ENCODE measurements at places on chromosomes 1 and 21.

- DNase-seq = no peak
These were observed 6.8 kb downstream of the OLIG1 start for GRCh38 chr21:33076600-33077329.

DNA sequence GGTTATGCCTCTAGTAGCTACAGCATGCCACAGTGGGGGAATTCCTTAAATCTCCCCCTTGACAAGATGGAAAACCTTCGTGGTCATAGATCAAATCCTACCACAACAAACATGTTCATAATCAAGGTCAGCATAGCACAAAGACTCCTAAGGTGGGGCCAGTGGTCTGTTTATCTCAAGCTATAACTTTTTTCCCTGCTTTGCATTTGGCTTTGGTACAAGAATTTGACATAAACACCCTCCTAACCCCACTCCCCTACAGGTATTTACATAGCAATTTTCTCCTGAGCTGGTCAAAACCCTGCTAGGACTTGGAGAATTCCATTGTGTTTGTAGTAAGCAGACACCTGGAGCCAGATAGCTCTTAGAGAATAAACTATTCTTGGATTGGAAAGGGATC, 58.5 kb downstream of the HIVEP3 start:
- no peak for DNase-seq

DNA sequence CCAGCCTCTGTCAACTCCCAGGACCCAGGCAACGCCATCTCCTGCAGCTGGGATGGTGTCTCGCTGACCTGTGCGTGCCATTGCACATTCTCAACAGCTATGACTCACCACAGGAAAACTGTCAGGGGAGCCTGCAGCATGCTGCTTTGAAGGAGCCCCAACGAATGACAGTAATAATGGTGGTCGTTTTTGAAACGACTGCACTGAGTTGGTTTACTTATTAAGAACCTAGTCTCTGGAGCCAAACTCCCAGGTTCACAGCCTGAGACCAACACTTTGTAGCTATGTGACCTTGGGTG, 21.6 kb downstream of the TCEA3 start:
- no peak for DNase-seq

GRCh38 chr1:22318279-22318981, 133.2 kb upstream of the ZBTB40 start:
- DNase-seq = no peak

DNA sequence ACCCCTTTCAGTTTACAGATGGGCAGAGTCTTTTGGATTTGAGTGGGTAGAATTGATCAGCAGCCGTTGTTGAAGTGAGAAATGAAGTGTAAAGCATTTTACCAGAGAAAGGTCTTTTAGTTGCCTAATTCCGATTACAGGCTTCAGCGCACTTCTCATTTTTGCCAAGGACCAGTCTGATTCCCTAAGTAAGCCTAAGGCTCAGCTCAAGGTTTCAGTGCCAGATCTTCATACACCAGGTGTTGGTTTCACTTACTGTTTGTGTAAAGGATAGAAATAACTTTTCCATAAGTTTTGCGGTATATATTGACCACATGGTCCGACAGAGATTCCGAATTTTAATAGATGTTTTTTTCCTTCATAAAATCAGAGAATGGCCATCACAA, 83.9 kb upstream of the BMP8A start:
- no peak for DNase-seq

DNA sequence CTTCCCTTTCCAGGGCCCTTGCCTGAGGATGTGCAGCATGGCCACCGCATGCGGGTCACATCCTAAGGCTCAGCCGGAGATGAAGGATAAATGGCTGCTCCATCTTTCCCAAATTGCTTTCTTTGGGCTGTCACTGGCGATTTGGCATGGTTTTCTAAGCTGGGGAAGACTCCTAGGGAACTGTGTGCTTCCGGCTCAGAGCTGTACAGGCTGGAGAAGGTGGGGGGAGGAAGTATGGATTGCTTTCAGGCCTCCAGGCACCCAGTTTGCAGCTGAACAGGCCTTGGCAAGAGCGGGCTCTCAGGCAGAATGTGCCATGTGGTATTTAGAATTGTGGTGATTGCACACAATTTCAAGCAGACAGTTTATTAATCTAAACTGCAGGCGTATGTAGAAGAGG, 48.9 kb downstream of the TMEM53 start:
- no peak for DNase-seq

DNA sequence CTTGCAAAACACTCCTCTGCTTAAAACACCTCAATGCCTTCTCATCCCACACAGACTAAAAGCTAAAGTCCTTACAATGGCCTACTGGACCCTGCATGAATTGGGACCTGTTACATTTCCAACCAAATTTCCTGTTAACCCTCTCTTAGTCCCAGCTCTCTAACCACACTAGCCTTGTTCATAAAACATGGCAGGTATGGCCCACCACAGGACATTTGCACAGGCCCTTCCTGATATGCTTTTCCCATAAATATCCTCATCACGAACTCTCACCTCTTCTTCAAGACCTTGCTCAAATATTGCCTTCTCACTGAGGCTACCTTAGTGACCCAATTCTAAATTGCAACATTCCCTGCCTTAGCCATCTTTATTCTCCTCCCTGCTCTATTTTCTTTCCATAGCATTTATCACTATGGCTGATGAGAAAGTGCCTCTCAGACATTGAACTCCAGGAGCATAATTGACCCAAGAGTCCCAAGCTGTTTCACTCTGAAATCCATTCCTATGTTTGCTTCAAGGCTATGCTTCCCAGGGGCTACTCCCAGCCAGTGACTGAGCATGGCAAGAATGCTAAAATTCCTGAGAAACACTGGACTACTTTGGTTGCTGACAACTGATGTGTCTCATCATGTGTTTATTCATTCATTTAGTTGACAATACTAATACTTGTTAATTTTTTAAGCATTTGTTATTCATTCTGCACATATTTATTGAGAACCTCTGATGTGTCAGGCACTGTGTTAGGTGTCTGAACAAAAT, 2.7 kb upstream of the PALMD start:
- DNase-seq = no peak

GRCh38 chr21:41428847-41429246, 2.8 kb downstream of the MX1 start:
- no peak for DNase-seq

GRCh38 chr1:234188454-234188792, 184.8 kb upstream of the COA6 start:
- no peak for DNase-seq

- no peak for DNase-seq
These were observed 14.0 kb downstream of the ETS2 start for GRCh38 chr21:38819719-38820159.

GRCh38 chr21:42101246-42101645, 30.1 kb downstream of the UMODL1 start:
- no peak for DNase-seq

DNA sequence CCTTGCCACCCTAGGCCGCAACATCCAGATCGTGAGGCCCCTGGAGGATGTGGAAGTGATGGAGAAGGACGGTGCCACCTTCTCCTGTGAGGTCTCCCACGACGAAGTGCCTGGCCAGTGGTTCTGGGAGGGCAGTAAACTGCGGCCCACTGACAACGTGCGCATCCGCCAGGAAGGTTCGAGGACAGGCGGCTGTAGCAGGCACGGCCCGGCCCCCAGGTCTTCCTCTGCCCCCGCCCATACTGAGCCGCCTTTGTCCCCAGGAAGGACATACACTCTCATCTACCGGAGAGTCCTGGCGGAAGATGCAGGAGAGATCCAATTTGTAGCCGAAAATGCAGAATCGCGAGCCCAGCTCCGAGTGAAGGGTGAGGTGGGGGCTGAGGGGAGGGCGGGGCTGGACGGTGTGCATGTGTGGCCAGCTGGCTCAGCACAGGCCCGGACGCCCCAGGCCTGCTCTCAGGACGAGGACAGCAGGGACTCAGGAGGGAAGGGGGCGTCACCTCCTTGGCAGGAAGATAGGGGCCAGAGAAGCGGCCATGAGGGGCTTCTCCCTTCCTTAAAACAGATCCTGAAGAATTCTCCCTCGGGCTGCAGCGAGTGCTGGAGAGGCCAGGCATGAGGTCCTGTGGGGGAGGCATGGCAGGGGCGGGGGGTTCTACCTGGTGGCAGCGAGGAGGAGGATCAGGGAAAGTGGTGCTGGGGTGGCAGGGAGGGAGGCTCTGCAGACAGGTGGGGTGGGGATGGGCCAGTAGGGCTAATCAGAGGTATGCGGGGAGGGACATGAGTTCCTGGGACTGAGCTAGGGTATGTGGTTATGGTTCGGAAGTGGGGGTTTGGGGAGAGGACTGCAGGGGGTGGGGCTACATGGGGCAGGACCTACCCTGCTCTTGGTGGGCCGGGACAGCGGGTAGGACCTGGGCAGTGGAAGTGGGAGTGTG, 69.9 kb downstream of the OBSCN start:
- no peak for DNase-seq

DNA sequence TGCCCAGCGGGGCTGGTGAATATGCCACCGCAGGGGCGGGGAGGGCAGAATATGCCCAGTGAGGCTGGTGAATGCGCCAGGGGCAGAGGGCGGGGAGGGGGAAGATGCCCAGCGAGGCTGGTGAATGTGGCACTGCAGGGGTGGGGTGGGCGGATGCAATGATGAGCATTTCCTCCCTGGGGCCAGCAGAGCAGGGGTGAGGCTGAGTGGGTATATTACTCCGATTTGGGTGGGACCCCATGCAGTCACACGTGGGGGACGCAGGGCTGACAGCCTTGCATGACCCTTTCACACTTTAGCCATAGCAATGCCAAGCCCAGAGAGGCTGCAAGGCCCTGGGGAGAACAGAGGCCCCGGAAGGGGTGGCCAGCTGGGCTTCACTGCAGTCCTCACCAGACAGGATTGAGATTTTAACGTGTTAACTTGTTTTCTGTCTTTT, 9.3 kb upstream of the SLX9 start:
- DNase-seq = peak; percentile 68

DNA sequence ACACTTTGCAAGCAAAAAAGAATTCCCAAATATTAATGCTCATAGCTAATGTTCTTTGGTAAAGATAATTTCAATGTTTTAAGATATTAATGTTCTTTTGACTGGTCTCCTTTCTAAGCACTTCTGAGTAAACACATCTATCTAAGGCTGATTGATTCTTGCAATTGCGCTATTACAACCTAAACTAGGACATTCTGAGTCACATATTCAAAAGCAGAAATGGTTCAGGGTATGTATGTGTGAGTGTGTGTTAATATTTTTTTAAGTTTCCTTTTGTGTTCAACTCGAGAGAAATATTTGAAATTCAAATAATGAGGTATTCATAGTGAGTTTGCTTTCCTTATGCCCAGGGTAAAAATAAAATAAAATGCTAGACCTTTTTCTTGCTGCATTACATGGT, 203.6 kb upstream of the GRIK3 start:
- no peak for DNase-seq

GRCh38 chr1:186617926-186618325, 62.3 kb downstream of the PTGS2 start:
- DNase-seq = no peak

- DNase-seq = no peak
These were observed 496.4 kb downstream of the SETD4 start for GRCh38 chr21:35563885-35564451.

DNA sequence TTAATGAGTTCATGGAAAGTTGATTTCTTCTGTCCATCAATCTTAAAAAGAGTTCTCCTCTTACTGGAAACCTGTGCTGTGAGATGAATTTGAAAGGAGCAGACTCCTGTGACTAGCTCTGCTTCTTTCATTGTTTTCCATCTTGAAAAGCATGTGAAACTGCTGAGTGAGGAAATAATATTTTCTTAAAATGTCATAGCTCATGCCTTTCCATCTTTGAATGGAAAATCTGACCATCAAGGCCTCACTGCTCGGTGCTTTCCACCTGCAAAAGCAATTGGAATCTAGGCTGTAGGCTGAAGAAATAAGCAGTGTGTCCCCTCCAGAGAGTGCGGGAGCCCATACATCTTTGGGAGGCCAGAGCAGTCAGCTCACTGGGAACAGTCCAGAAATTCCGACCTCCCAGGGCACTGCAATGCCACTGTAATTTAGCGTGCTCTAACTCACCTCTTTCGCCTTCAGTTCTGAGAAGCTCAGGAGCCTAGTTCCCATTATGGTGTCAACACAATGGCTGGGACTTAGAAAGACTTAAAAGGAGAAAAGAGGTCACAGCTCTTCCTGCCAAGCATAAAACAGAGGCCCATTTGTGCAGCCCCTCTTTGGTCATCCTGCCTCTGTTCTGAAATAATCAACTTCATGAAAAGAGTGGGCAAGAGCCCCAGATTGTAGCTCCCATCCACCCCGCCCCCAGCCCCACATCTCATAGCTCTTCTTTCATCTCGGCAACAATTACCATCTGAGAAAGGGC, 50.4 kb upstream of the F3 start:
- no peak for DNase-seq

DNA sequence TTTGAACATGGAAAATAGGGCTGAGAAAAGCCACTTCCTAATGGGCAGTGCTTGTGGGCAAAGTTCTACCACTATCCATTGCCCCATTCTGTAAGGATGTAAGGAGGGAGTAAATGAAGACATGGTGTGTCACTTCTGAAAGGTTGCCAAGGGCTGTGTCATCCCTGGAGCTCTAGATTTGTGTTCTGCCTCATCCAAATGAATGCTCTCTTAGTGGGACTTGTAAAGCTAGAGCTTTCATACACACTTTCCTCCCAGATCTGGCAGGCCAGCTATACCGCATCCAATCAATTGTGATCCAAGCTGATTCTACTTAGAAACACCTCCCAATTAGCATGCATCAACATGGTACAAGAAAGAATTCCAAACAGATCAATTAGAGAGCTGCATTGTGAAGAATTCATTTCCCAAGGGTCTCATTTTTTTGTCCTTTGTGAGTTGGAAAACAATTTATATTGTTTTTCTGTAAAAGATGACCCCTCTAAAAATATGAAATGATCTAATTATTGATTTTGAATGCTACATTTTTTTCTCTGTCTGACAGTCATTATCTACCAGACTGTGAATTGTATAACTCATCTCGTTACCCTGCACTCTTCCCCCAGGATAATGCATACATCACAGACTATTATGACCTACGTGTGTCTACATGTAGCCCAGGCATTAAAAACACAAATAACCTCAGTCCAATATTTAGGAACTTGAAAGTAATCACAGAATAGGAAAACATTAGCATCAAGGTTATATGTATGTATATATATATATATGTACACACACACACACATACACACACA, 117.1 kb upstream of the DUSP10 start:
- no peak for DNase-seq

GRCh38 chr1:183838221-183838620, 33.3 kb downstream of the RGL1 start:
- DNase-seq = no peak

- no peak for DNase-seq
These were observed 104.3 kb downstream of the GPATCH2 start for GRCh38 chr1:217526636-217527035.

Measured in activated T-cell treated with anti-CD3 and anti-CD28 coated beads for 4 hours (primary cell).